ENCODE measurements at places on chromosomes 1 and 21.

GRCh38 chr1:29452463-29453230 is 216.3 kb downstream of the PTPRU start:
- no peak for DNase-seq

- DNase-seq = no peak
Observed at GRCh38 chr1:168057921-168058320, 78.8 kb downstream of the GPR161 start.

DNA sequence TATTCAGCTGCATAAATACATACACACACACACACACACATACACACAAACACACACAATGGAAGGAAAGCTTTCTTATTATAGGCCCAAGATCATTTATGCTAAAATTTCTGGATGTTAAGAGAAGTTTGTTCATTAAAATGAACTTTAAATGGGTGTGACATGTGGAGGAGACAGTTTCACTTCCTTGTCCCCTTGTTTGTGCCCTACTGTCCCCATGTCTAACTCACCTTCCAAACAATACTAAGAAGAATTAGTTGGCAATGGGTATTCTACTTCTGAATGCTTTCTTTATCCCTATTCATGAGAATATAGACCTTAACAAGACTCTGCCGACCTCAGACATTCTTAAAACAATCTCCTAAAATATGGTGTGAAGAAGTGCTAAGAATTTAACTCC is 63.5 kb upstream of the NRIP1 start:
- no peak for DNase-seq

GRCh38 chr1:150789396-150789795 is 18.7 kb downstream of the CTSK start:
- DNase-seq = no peak

DNA sequence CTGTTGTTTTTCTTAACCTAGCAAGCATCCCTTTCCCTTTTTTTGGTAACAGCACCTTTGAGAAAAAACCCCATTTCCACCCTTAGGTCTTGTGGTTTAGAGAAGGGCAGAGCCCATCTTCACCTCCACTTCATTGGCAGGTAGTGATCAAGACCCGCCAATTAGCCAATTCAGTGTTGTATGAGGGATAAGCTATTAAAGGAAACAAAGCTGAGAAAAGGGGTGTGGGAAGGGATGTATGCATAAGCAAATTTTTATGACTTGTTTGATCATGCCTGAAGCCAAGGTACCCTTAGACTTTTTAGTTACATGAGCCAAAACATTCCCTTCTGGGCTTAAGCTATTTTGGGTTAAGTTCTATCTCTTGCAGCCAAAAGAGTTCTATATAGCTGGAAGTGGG is 3.6 kb upstream of the ZNF697 start:
- DNase-seq = no peak

GRCh38 chr1:211676106-211676583 is 724 bp upstream of the NEK2 start:
- no peak for DNase-seq

- no peak for DNase-seq
Observed at GRCh38 chr1:220957233-220957605, 78.0 kb downstream of the HLX start.

GRCh38 chr1:226672339-226672762 is 66.7 kb downstream of the ITPKB start:
- no peak for DNase-seq

- no peak for DNase-seq
Observed at GRCh38 chr1:171912509-171913175, 71.3 kb downstream of the DNM3 start.

GRCh38 chr1:156226782-156227181 is 14.0 kb downstream of the PMF1 start:
- DNase-seq = no peak

GRCh38 chr1:11345971-11346715 is 73.1 kb downstream of the UBIAD1 start:
- DNase-seq = no peak

DNA sequence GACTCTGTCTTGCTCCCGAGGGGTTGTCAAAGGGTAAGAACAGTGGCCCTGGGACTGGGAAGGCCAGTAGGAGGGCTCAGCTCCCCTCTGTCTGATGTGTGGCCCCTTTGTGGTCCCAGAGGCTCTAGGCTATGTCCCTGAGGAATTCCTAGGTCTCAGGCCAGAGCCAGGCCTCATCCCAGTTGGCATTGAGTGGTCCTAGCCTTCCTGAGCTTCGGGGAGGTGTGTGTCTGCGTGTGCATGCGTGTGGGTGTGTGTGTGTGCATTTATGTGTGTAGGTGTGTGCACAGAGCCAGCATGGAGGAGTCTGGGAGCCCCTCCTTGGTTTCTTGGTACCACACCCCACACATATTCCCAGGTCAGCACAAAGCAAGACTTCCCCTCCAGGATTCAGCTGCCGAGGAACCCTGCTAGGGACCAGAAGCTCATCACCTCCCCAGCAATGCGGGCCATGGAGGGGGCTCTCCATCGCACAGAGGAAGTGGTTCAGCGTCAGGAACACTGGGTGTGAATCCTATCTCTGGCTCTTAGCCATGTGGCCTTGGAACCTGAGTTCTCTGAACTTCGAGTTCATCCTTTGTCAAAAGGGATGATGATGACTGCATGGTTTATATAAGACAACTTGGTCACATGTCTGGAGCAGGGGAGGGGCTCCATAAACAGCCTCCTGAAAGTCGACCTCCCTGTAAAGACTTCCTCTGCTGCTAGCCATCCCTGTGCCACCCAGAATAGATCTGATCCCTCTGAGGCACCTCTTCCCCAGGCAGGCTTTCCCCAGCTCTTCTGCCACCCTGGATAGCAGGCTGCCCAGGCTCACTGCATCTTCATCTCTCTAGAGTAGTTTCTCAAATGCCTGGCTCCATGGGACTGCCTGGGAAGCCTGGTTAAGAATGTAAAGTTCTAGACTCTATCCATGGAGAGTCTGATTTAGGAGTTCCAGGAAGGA is 8.3 kb upstream of the EPS8L3 start:
- DNase-seq = no peak

GRCh38 chr21:43188592-43189210 is 19.9 kb downstream of the CRYAA start:
- DNase-seq = no peak

DNA sequence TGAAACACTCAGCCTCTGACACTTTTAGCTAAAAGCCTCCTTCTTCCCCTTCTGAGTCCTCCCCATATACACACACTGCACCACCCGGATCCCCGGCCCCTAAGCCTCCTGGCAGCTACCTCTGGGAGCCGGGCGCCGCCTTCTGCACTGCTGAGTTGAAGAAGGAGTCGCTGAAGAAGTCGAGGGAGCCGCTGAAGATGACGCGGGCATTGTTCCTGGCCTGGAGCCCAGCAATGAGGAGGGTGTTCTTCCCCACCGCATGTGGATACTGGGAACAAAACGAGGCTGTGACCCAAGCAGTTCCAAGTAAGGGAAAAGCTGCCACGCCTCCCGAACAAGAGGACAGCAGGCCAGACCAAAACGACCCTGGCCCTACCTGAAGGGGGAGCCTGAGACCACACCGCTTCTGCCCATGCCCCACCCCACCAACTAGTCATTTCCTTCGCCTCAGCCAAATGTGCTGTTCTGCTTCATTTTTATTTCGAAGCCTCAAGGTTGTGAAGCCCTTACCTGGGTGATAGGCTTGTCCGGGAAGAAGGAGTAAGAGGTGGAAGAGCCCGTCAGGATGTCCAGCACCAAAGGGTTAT is 7.0 kb downstream of the DDOST start:
- no peak for DNase-seq

DNA sequence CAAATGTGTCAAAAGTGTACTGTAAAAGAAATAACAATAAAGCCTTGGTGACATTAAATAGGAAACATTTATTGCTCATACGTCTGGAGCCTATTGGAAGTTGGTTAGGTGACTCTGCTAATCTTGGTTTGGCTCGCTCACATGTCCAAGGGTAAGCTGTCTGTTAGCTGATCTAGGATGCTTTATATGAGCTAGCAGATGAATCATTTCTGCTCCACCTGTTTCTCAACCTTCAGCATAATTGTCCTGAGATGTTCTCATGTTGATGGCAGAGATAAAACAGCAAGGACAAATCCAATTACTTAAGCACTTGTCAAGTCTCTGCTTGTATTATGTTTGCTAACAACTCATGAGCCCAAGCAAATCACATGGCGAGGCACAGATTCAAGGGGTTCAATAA is 56.0 kb upstream of the CD53 start:
- no peak for DNase-seq

GRCh38 chr1:24828183-24828886 is 83.1 kb downstream of the CLIC4 start:
- no peak for DNase-seq

GRCh38 chr1:201268604-201269151 is 14.6 kb upstream of the PKP1 start:
- no peak for DNase-seq

DNA sequence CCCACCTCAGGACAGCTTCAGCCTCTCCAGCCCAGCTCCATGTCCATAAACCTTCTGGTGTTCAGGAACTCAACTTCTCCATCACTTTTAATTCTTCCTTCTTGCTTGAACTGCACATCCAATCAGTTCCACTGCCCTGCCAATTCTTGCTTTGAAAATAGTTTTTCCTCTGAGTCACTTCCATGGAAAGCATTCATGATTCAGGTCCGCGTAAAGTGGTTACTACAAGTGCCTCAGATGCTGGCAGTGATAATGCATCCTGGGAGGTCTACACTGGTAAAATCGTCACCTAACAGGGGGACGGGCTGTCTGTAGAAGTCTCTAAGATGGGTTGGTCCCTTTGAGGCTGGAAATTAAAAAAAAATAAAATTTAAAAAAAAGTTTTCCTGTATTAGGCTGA is 25.9 kb upstream of the RCAN1 start:
- DNase-seq = no peak

- no peak for DNase-seq
Observed at GRCh38 chr1:175673371-175674150, 69.8 kb downstream of the TNR start.

- DNase-seq = no peak
Observed at GRCh38 chr1:14810595-14811361, 212.3 kb downstream of the KAZN start.

- no peak for DNase-seq
Observed at GRCh38 chr1:63611231-63611630, 18.0 kb downstream of the PGM1 start.

DNA sequence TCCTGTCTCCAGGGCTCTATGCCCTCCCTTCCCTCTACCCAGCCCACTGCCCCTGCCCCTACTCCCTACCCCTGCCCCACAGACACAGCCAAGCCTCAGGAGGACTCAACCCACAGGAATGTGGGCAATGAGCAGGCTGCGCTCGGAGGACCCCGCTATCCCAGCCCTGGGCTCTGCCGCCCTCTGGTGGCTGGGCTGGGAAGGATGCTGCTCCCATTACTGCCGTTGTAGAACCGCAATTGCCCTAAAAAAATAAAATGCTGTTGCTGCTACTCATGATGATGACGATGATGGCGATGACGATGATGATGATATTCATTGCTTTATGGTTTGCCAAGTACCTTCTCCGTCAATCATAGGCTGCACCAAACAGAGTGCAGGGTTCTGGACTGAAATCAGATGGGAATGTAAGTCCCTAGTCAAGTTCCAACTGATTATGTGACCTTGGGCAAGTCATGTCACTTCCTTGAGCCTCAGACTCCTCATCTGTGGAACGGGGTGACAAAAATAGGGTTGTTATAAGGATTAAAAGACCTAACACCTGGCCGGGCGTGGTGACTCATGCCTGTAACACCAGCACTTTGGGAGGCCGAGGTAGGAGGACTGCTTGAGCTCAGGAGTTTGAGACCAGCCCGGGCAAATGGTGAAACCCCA is 24.6 kb downstream of the ARHGEF19 start:
- DNase-seq = peak; percentile 69

- no peak for DNase-seq
Observed at GRCh38 chr1:100607628-100608240, 69.8 kb downstream of the GPR88 start.

- no peak for DNase-seq
Observed at GRCh38 chr1:217681806-217682205, 50.7 kb downstream of the SPATA17 start.

GRCh38 chr1:44592208-44593145 is 81.8 kb downstream of the TMEM53 start:
- no peak for DNase-seq

- DNase-seq = no peak
Observed at GRCh38 chr1:243723050-243723449, 127.0 kb downstream of the AKT3 start.

- no peak for DNase-seq
Observed at GRCh38 chr21:44304877-44305293, 5.0 kb downstream of the PFKL start.

- DNase-seq = no peak
Observed at GRCh38 chr1:221743416-221744208, 1.7 kb upstream of the DUSP10 start.

GRCh38 chr21:26887251-26887650 is 42.0 kb upstream of the ADAMTS1 start:
- no peak for DNase-seq

DNA sequence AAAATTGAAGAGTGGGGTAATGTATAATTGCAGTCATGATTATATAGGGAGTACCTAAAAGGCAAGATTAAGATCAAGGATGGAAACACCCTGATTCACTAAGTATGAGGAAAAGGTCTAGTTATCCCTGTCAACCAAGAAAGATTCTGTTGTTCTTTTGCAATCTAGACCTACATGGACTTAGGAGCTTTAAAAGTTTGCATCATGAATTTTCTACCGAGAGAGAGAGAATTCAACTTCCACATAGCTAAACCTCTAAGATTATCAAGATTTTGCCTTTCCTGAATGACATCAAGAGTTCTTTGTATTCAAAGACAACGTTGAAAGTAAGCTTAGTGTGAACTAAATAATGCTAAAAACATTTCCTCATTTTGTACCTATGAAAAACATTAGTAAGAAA is 78.8 kb upstream of the RBM34 start:
- DNase-seq = no peak

DNA sequence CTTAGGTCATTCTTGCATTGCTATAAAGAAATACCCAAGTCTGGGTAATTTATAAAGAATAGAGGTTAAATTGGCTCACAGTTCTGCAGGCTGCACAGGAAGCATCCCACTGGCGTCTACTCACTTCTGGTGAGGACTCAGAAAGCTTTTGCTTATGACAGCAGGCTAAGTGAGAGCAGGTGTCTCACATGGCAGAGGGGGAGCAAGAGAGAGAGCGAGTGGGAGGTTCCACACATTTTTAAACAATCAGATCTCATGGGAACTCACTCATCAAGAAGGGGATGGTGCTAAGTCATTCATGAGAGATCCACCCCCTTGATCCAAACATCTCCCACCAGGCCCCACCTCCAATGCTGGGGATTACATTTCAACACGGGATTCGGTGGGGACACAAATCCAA is 13.6 kb upstream of the RGS4 start:
- no peak for DNase-seq

DNA sequence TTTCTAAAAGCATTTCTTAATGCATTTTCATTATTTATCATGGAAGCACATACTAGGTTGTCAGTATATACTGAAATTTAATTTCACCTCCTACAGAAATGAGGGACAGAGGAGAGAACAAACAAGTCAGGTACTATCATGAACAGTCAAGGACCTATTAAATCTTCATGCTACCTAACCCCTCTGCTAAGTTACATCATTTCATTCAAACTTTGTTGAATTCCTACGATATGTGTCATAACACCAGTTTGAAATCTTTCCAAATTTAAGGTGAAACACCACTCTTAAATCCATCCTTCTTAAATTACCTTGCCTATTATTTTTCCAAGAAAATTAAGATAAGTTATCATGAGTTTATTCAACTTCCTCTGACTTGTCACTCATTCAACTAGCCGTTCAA is 78.9 kb downstream of the DENND1B start:
- DNase-seq = no peak

Measured in activated CD4-positive, alpha-beta T cell treated with anti-CD3 and anti-CD28 coated beads, Interleukin-2, amount 50 U/mL, for 24 hours (primary cell).